ENCODE measurements at places on chromosomes 2 and 18.

- peak; percentile 2 for DNase-seq
Measured at GRCh38 chr2:118430510-118431164, 342.4 kb downstream of the INSIG2 start.

GRCh38 chr2:173544641-173545363, 190.1 kb downstream of the CDCA7 start:
- no peak for DNase-seq

DNA sequence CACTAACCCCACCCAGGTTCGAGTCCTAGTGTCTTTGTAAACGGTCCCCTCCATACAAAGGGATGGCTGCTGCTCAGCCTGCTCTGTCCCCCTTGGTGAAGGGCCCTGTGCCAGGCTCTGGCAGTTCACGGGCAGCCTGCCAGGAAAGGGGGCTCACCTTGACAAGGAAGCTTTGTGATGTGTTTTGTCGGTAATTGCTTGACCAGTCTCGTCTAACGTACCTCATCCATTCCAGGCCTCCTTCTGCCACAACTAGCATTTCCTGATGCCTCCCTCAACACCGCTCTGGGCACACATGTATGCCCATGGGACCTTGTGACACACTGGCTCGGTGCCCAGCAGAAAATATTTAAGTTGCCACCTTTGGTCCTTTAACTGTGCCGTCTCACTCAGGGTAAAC, 171.9 kb downstream of the KLHL29 start:
- DNase-seq, result no peak

DNA sequence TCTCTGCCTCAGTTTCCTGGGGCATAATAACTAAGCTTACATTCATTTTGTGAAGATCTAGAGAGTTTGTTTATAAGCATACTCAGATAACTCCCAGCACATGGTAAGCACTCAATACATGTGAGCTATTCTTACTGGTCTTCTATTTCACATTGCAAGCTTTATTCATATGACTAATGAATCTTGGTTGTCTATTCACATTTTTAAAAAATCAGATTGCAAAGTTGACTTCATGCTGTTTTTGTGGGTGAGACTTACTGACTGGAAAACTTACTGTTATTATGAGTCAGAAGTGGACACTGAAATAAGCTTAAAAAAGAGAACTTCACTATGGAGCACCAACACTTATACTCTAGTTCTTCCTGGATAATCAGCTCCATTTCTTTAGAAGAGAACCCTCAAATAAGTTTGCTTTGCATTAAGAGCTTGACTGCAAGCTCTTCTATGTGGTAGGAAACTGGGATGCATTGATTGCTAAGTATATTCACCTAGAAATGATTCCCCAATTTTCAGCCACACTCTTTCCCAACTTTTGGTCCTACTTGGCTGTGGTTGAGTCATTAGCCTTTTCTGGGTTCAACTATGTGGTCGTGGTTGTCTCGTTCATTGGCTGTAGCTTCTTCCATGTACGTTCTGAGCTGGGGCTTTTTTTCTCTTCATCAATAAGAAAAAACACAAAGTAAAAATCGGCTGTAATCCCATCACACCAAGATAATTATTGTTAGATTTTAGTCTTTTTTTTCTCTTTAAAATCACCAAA, 29.5 kb upstream of the RBMS1 start:
- no peak for DNase-seq

DNA sequence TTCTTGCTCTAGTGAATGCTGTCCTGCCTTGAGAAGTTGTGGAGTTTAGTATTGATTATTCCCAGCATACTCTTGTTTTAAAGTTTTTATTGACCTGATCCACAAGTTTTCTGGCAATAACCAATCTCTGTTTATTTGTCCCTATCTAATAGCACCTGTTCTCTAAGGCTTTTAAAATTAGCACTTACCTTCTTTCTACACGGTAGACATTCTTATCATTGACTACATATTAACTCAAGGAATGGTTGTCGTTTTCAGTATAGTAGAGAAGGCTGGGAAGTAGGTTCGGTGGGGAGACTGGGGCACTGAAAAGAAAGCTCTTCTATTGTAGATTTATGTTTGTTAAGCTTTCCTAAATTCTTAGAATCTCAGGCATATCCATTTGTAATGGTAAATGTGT, 726.0 kb downstream of the DPP10 start:
- DNase-seq, result no peak

- DNase-seq, result no peak
Measured at GRCh38 chr2:135246711-135247270, 194.7 kb downstream of the RAB3GAP1 start.

GRCh38 chr2:24020244-24020643, 10.4 kb downstream of the MFSD2B start:
- DNase-seq, result no peak

DNA sequence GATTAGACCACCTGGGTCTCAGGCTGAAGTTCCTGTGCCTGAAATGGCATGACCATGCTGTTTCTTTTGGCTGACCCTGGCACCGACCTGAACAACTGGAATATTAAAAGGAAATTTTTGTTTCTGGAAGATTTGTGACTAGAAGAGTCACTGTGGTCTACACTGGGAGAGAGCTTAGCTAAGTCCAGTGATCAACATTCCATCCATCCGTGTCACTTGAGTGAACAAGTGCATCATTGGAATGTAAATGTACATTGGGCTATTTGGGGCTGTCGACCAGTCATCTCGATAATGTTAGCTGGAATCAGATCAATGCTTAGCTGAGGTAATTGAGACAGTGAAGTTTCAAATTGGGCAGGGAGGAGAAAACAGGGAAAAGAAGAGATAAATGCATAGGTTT, 95.4 kb upstream of the CCDC85A start:
- DNase-seq, result no peak

DNA sequence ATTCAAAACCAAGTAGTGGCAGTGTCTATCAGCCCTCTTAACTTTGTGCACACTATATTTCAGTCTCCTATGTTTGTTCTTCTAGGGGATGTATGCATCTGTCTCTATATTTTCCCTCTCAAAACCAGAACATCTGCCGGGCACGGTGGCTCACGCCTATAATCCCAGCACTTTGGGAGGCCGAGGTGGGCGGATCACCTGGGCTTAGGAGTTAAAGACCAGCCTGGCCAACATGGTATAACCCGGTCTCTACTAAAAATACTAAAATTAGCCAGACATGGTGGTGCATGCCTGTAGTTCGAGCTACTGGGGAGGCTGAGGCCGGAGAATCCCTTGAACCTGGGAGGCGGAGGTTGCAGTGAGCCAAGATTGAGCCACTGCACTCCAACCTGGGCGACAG, 9.9 kb upstream of the GAREM2 start:
- DNase-seq, result no peak

DNA sequence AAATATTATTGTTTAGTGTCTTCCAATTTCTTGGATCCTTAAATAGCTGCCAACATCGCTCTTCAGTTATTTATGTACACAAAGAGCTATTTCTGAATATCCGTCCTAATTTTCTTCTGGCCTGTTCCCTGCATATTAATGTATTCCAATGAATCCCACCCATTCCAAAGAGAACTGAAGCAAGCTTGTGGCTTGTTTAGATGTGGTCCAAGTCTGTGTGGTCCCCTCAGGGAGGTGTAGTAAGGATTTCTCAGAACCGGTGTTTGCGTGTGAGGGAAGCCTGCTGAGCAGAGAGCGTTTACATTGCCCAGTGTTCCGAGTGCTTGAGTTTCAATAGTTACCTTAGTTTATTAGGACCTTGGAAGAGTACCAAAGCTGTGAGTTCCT, 25.1 kb upstream of the IL1R1 start:
- DNase-seq, result no peak

- no peak for DNase-seq
Measured at GRCh38 chr2:143771939-143772338, 642.7 kb downstream of the ARHGAP15 start.

DNA sequence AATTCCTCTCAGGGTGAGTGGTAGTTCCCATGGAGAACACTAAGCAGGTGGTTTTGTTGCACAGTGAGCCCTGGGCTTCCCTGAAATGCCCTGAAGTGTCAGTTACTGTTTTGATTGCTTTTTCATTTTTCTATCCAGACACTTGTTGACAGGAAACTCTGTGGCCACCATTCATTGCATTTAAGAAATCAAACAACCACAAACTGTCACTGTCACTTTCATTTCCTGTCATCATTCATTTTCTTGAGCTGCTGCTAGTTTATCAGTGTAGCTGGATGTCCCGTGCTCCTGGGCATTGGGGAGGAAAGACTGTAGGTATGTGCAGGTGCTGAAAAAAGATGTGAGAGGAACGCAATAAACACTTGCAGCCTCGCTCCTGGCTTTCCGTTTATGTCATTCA, 891.6 kb upstream of the ZEB2 start:
- no peak for DNase-seq

- no peak for DNase-seq
Measured at GRCh38 chr18:73880387-73880786, 267.2 kb downstream of the FBXO15 start.

- no peak for DNase-seq
Measured at GRCh38 chr18:55235094-55235461, 275.8 kb upstream of the CCDC68 start.

DNA sequence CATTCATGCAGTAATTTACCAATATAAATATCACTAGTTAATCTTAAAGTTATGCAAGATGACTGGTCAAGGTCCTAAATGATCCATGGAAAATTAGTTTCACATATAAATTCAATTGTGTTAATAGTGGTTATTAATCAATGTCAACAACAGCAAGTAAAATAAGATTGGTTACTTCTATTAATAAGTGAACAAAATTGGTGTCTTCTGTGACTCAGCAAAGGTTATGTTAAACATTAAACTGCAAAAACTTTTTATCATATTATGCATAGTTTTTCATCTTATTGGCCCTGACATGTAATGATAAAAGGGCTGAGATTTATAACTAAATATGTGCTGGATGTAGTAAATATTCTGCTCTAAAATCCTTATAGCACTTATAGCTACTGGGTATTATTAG, 359.0 kb upstream of the UBE2E3 start:
- DNase-seq, result no peak

GRCh38 chr2:2647141-2647541, 316.1 kb upstream of the MYT1L start:
- no peak for DNase-seq

DNA sequence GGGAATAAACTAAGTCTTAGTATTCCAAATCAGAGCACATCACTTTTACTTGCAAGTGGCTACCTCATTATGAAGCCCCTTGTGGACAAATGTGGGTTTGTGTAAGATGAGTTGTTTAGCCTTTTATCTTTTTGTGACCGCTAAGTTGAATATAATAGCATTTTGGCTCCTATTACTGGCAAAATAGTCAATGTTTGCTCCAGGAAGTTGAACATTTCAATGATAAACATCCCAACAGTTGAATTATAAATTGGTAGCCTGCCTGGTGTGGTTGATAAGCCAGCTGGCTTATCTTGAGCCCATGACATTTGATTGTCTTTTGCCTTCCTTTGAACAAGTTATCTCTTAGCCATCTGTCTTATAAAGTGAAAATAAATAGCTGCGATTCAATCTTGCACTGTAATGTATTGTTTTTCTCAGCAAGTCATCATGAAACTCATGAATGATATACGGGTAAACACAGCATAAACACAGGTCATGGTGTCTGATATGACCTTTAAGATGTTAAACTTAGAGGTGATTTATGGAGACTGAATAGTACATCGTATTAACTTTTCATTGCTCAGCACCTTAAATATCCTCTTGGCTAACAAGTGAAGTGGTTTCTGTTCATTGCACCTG, 338.4 kb downstream of the SOCS6 start:
- no peak for DNase-seq

- no peak for DNase-seq
Measured at GRCh38 chr2:68318914-68319397, 793 bp downstream of the CNRIP1 start.

DNA sequence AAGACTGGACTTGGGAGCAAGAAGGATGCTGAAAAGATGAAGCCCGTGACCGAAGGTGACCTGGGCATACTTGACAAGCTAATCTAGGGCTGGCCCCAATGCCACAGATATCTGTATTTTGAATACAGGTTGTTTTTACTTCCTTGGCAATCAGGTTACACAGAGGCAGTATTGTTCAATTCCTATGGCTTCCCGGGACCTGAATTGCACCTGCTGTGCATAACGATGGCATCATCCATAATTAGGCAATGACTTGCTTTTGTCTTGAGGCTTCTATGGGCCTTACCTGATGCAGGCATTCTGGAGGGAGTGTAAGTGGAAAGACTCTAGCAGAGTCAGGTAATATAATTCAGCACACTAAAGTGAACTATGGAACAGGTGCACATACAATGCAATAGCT, 60.6 kb upstream of the CUL3 start:
- DNase-seq, result no peak

DNA sequence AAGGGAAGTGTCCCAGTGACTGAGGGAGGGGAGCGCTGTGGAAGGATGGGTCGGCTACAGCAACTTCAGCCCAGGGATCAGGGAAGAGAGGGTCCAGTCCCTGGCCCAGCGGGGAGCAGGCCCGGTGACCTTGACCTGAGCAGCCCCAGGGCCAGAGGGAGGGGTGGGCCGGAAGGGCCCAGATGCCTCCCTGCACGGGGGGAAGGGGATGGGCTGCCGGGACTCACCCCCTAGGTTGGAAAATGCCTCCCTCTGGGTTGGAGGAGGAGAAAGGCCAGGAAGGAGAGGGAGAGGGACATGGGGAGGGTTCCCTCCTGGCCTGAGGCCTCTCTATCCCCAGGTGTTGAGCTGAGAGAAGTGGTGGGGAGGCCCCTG, 19.8 kb downstream of the GPC1 start:
- no peak for DNase-seq

Data from A549 (cell line).